ENCODE measurements at places on chromosomes 6 and 20. TPM values are rescaled to one million over a fixed set of nuclear protein-coding genes. Genes with fewer than 3 reads are reported as not detected.

The MEP1A gene
- not detected for total RNA-seq

The PHACTR1 gene
- 1.5 TPM for total RNA-seq

The C20orf96 gene
- total RNA-seq, result 9.6 TPM

The GSS gene
- 57.2 TPM for total RNA-seq

The DSP gene
- total RNA-seq, result 0.17 TPM

The DEF6 gene
- total RNA-seq, result 213 TPM

The BPIFB4 gene
- not detected for total RNA-seq

The PNISR gene
- total RNA-seq, result 208 TPM
